ENCODE measurements at places on chromosomes 16 and 17.
A peak's percentile ranks its signal among the peaks of the same experiment; 100 is the strongest.

- DNase-seq = no peak
Measured at GRCh38 chr17:59506894-59507726, 58.3 kb upstream of the DHX40 start.

GRCh38 chr16:543301-544164, 16.0 kb downstream of the CAPN15 start:
- DNase-seq = no peak

- no peak for DNase-seq
Measured at GRCh38 chr17:9361188-9361955, 214.2 kb downstream of the STX8 start.

DNA sequence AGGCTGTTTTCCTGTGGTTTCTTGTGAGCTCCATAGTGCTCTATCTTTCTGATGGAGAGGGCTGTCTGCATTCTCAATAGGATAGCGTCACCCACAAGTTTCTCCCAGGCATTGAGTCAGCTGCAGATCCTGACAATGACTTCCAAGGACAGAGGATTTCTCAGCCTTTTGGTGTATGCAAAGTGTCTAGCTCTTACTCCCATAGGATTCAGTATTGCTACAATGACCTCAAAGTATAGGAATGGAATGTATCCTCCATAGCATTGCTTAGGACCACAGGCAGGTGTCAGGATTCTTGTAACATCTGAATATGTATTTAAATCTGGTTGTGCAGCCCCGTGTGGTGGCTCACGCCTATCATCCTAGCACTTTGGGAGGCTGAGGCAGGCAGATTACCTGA, 32.3 kb downstream of the SMIM36 start:
- no peak for DNase-seq

GRCh38 chr16:53440125-53440524, 5.9 kb downstream of the RBL2 start:
- DNase-seq = no peak

DNA sequence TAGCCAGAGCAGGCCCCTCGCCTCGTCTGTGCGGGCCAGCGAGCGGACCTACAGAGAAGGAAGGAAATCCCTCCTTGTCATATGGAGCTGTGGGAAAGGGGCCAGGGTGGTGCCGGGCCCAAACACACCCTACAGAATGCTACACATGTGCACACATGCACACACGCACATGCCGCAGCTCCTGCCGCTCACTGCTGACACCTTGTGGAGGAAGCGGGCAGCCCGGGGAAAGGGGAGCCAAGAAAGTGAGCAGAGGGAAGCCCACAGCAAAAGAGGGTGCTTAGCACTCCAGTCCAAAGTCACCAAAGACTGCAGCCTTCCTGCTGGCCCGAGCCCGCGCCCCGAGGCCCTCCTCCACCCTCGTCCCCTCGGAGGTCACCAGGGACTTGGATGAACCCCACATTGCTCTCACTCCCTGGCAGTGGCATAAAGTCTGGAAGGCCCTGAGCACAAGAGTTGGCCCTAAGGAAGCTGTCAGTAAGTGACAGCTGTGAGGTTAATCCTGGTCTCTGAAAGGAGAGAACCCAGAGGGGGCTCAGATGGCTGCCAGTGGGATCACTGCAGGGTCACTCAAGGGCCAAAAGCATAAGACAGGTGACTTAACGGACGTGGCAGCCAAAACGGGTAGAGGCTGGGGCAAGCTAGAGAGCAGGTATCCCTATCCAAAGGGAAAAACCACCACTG, 68.2 kb downstream of the MYO18A start:
- no peak for DNase-seq

GRCh38 chr16:58198022-58198683, at the start of gene CSNK2A2:
Gene CSNK2A2 (minus strand): TSS chr16:58198106. CDS start chr16:58197736, 370 bp downstream.
- DNase-seq = peak; percentile 19

GRCh38 chr17:65801513-65801912, 240.1 kb upstream of the AXIN2 start:
- DNase-seq = no peak

DNA sequence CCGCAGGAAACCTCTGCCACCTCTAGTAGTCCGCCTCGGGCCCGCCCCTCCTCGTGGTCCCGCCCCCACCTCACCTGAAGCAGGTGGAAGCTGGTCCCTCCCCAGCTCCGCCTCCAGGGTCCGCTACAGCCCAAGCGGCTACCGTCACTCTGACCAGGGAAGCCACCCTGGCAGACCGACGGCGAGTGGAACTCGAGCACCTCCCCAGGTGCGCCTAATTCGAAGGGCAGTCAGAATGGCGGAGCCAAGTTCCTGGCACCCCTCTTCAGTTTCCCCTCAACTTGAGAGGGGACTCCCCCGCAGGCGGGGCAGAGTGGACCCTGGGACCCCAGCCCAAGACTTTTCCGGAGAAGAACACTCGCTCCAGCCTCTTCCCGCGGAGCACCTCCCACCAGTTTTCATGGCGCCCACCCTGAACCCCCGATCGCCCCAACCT, 507 bp downstream of the FHOD1 start:
- DNase-seq = no peak

GRCh38 chr17:21132428-21132827, 5.7 kb downstream of the DHRS7B start:
- no peak for DNase-seq

- DNase-seq = no peak
Measured at GRCh38 chr17:31274252-31274651, 22.8 kb downstream of the OMG start.

DNA sequence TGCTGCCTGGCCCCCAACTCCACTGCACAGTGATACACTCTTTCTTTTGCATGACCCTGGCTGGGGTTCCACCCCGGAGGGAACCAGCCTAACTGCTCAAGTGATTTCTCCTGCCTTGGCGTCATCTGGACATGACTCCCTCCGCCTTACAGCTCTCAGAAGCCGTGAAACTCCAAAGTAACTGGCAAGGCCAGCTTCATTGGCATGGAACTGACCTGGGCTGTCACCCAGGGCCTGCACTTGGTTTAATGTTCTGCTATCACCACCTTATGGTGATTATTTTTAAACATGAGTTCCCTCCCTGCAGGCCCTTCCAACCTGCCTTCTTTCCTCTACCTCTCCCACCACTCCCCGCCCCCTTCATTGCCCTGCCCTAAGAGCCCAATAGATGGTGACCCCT, 139.7 kb upstream of the CDH5 start:
- DNase-seq = no peak

DNA sequence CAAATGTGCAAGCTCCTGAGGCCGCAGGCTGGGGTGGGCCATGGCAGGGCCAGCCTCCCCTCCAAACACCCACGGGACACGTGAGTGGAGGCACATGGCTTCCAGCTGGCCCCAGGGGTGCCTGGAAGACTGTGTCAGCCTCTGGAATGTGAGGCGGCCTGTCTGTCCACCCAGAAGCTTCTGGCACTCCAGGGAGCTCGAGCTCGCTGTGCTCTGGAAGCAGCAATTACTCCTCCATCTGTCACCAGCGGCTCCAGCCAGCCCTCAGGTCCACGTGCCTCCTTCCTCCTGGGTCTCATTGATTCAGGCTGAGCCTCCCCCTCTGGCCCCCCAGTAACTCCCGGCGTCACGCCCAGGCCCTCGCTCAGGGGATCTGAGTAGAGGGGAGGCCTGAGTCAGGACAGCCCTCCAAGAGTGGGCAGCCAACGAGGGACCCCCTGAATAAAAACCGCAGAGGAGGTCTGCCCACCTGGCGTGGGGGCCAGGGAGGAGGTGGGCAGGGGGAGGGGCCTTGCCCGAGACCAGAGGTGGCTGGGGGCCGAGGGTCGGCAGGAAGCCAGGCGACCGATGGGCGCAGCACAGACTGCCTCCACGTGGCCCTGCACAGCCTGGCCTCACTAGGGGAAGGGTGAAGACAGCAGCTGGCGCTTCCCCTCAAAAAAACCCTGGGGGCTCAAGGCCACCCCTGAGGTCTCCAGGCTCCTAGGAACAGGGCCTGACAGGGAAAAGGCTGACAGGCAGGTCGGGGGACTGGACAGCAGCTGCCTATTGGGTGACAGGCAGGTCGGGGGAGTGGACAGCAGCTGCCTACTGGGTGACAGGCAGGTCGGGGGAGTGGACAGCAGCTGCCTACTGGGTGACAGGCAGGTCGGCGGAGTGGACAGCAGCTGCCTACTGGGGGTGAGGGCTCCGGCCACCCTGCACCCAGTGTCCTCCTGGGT, 11.9 kb downstream of the PIEZO1 start:
- no peak for DNase-seq

- no peak for DNase-seq
Measured at GRCh38 chr16:48365025-48365600, 20.1 kb downstream of the SIAH1 start.

GRCh38 chr17:41065829-41066624, at the start of gene KRTAP2-4:
Gene KRTAP2-4 (minus strand): TSS chr17:41065879. CDS start chr17:41065845, 34 bp downstream.
- DNase-seq = no peak

GRCh38 chr17:31521632-31522283, 130.3 kb downstream of the RAB11FIP4 start:
- DNase-seq = no peak

GRCh38 chr16:89434490-89434889, 55.9 kb downstream of the ANKRD11 start:
- no peak for DNase-seq

- no peak for DNase-seq
Measured at GRCh38 chr17:7774055-7774521, 56.5 kb downstream of the DNAH2 start.

DNA sequence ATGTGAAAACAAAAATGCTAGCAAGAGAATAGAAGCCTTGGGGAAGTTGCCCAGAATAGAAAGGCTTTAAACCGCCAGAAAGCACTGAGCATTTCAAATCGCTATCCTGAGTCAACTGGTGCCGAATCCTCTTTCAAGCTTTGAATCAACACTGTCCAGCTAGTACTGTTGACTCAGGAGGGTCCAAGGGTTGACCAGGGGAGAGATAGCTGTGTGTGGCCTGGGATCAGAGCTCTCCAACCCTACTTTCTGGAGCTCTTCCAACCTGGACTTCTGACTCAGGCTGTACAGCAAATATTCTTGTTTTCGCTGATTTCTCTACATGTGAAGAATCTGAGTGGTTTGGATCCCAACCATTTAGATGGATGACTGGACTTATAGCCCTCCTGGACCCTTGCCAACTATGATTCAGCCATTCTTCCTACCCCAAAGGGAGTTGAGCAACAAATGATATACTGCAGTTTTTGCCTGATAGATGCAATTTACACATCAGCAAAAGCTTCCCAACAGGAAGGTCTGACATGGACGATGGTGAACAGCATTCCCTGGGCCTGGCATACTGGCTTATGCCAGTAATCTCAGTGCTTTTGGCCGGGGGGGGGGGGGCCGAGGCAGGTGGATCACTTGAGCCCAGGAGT, 154.0 kb upstream of the SDK2 start:
- DNase-seq = no peak

DNA sequence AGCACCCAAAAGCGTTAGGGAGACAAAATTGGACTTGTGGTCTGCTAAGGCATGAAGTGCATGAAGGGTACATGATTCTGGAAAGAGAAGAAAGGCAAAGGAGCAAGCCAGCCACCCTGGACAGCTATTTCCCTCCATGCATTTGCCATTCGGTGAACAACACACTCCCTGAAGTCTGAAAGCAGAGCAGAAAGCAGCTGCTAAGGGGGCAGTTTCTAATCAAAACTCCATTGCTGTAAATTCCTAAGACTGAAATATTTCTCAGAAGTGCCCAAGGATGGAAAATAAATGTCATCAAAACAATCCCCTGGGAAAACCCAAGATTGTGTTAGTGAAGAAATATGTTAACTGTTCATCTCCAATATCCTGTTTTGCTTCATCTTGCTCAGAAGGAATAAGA, 44.3 kb downstream of the PMP22 start:
- DNase-seq = no peak

- DNase-seq = no peak
Measured at GRCh38 chr16:68746951-68747350, 9.9 kb downstream of the CDH1 start.

DNA sequence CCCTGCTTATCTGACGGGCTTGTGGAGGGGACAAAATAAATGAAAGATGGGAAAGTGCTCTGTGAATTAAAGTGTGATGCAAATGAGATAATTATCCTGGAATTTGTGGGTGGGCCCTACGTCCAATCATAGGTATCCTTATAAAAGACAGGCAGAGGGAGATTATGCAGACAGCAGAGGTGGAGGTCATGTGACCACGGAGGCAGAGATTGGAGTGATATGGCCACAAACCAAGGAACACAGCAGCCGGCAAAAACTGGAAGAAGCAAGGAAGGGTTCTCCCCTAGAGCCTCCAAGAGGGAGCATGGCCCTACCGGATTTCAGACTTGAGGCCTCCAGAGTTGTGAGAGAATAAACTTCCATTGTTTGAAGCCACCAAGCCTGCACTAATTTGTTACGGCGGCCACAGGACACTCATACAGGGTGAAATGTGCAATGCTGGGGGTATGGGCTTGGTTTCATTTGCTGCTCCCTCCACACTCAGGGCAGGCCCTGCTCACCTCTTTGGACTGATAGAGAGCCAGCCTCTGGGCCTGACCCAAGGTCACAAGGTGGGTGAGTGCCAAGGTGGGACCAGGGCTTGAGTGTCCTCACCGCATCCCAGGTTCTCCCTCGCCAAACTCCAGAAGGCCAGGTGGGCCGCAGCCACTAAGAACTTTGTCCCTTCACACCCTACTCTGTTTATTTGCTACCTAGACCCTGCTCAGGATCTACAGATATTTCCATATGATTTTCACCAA, 149.6 kb upstream of the TNRC6C start:
- DNase-seq = no peak

GRCh38 chr16:81814751-81815428, 35.8 kb downstream of the PLCG2 start:
- no peak for DNase-seq

- no peak for DNase-seq
Measured at GRCh38 chr16:79595931-79596450, 4.5 kb downstream of the MAF start.

GRCh38 chr16:74936902-74937560, 47.9 kb downstream of the WDR59 start:
- DNase-seq = no peak

GRCh38 chr17:9309216-9309615, 266.4 kb downstream of the STX8 start:
- DNase-seq = no peak

Data from left renal cortex interstitium (tissue), 4 donors.